Urothelium cell line (cell line): ENCODE measurements at places on chromosomes 13 and 19.

- no peak for DNase-seq
Observed at GRCh38 chr13:22647156-22647850, 533.5 kb upstream of the SGCG start.

GRCh38 chr19:51387924-51388389 lies at the start of gene LIM2:
TSS of gene LIM2 (minus strand) at chr19:51387974. CDS start at chr19:51387443, 531 bp downstream.
- no peak for DNase-seq

DNA sequence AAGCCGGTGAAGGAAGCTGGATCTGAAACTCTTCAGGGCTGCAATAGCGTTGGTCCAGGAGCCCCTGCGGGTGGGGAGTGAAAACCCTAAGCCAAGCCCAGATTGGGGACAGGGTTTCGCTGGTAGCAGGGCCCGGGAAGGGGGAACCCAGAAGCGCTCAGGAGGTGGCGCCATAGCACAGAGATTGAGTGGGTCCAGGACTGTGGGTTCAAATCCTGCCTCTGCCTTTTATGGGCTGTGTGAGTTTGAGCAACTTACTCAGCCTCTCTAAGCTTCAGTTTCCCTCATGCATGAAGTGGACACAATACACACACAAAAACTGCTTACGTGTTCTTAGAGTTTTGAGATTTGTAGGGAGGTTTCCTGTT lies 8.3 kb upstream of the SYCN start:
- no peak for DNase-seq

GRCh38 chr13:49410477-49410876 lies 33.4 kb downstream of the CAB39L start:
- no peak for DNase-seq

DNA sequence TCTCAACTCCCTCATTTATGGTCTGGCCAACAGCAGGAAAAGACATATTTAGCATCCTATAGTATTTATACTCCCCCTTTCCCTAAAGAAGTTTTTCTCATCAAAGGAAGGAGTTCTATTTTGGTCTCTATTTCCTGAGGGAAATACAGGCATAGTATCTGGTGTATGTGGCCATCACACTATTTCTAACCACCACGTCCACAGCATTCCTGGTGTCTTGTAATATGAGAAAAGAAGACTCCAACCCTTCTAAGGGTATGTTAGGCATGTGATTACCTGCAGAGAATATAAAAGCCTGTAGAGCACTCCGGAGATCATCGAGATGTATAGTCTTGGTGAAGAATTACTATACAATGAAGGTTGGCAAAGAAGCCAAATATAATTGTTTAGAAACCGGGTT lies 137.4 kb downstream of the VWA8 start:
- no peak for DNase-seq

GRCh38 chr19:7965921-7966665 lies 22.6 kb upstream of the TIMM44 start:
- no peak for DNase-seq

GRCh38 chr19:4498694-4499093 lies 19.6 kb downstream of the PLIN4 start:
- DNase-seq = no peak

DNA sequence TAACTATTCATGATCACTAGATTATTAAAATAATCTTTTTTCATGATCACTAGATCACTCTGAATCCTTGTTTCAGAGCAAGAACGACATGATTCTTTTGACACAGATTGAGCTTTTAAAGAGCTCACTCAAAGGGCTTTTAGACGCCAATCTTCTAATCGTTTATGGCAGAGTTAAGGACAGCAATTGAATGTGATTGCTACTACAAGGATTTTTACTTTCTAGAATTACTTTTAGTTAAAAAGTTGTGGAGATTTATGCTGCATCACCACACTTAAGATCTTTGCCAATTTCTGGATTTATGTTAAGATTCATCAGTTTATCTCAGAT lies 1.3 kb downstream of the EXOSC8 start:
- no peak for DNase-seq

- no peak for DNase-seq
Observed at GRCh38 chr19:55156202-55157063, 1.1 kb downstream of the TNNI3 start.

GRCh38 chr13:47027780-47028437 lies 131.1 kb upstream of the HTR2A start:
- no peak for DNase-seq

DNA sequence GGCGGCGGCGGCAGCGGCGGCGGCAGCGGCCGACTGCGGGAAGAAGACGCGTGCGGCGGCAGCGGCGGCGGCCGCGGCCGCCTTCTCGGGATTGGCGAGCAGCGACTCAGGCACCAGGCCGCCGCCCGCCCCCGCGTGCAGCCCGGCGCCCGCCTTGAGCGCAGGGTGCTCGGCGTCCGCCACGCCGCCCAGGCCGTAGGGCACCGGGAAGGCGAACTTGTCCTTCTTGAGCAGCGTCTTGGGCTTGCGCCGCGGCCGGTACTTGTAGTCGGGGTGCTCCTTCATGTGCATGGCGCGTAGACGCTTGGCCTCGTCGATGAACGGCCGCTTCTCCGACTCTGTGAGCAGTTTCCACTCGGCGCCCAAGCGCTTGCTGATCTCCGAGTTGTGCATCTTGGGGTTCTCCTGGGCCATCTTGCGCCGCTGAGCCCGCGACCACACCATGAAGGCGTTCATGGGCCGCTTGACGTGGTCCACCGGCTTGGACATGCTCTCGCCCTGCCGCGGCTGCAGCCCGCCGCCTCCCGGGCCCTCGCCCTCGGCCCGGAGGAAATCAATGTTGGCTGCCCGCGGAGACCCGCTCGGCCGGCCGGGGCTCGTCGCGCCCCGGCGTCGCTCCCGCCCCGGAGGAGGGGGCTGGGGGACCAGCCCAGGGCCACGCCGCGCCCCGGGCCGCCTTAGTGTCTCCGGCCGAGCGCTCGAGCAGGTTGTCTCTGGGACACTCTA lies 621 bp downstream of the SOX21 start:
- DNase-seq = no peak

GRCh38 chr19:44573627-44574026 lies 39.7 kb upstream of the IGSF23 start:
- DNase-seq = no peak

DNA sequence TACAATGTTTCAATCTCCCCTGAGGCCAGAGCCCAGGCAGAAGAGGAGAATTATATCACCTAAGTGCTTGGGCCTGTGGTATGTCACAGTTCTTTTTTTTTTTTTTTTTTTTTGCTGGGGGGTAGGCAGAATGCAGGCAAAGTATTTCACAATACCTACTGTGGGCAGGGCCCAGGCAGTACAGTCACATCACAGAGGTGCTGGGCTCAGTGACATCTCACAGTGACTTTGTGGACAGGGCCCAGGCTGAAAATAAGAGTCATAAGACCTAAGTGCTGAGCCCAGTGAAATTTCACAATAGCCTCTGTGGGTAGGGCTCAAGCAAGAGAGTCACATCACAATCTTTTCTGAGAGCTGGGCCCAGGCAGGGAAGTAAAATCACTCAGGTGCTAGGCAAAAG lies 15.9 kb upstream of the ZNF208 start:
- no peak for DNase-seq

- no peak for DNase-seq
Observed at GRCh38 chr19:11504502-11505031, 1.1 kb downstream of the ZNF653 start.

- no peak for DNase-seq
Observed at GRCh38 chr19:21322528-21322927, 6.7 kb downstream of the ZNF708 start.

DNA sequence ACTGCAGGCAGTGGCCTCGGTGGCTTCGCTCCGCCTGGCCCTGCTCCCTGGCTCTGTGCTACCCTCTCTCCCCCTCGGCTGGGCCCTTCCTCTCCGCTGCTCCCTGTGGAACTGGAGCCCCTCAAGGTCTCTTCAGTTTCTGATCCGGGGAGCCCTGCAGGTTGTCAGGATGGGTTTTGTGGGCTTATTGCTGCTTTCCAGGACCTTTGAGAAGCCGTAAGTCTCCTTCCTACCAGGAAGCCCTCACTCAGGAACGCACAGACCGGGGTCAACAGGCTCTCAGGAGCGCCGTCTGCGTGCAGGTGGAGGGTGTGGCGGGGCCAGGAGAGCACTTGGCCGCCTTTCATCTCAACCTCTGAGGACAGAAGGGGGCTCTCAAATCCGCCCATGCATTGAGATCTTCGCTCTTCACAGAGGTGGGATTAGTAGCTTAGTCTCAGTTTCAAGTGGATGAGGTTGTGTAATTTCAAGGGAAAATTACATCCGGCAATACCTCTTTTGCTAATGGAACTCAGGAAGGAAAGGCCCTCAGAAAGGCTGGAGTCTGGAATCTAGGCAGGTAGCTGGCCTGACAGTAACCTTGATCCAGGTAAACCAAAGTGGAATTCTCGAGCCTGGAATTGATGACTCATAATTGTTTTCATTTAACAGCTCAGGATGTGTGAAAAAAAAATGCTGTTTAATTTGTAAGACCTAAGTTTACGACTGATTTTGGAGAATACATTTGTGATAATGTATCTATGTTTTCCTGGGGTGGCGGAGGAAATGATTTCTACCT lies 102.0 kb downstream of the ATP11A start:
- no peak for DNase-seq

DNA sequence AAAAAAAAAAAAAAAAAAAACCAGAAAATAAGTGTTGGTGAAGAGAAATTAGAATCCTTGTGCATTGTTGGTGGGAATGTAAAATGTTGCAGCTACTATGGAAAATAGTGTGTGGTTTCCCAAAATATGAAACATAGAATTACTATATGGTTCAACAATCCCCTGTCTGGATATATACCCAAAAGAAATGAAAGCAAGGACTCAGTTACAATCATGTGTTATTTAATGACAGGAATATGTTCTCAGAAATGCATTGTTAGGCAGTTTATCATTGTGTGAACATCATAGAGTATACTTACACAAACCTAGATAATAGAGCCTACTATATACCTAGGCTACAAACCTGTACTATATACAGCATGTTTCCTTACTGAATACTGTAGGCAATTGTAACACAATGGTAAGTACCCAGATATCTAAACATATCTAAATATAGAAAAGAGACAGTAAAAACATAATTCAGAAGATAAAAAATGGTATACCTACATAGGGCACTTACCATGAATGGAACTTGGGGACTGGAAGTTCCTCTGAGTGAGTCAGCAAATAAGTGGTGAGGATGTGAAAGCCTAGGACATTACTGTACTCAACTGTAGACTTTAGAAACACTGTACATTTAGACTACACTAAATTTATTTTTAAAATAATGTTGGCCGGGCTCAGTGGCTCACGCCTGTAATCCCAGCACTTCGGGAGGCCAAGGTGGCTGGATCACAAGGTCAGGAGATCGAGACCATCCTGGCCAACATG lies 25.7 kb upstream of the SLC7A1 start:
- no peak for DNase-seq

DNA sequence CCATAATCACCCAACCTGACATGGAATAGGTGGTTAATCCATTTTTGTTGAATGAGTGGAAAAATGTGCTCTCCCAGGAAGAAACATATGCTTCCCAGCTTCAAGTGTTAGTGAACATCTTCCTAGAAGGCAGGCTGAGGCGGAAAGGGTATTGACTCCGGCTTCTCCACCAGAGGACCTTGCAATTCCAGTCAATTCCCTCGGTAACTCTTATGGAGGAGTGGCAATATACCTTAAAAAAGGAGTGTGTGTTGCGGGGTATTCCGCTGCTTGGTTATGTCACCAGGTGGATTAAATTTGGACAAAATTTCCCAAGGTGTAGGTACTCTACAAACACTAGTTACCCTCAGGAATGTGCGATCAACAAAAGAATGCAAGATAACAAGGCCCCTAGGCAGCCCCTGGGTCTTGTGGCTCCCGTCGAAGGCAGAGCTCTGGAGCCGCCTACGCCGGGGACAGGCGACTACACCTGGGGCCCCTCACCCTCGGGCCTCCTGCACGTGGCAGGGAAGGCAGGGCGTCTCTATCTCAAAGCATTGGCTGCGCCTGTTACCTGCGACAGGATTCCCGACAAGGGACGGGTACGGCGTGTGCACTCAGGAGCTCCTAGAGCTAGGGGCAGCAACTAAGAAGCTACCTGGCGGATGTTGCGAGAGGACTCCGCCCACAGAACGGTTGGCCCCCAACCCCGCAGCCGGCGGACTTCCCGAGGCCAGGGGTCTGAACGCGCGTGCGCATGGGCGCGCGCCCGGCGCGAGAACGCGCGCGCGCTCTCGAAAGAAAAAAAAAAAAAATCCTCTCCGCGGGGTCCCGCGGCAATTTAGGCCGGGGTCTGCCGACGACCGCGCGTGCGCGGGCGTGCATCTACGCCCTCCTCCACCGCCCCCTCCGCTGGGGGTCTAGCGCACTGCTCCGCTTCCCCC lies at the start of gene WDR87:
WDR87 (minus strand) TSS at position 649 of the 923 bp plus-strand sequence. CDS start 8,355 bp downstream, outside the sequence.
- peak; percentile 48 for DNase-seq

- no peak for DNase-seq
Observed at GRCh38 chr13:41552031-41552430, 94.7 kb downstream of the RGCC start.

- DNase-seq = no peak
Observed at GRCh38 chr19:16075430-16076153, 703 bp upstream of the TPM4 start.

- DNase-seq = no peak
Observed at GRCh38 chr13:70923863-70924752, 815.9 kb upstream of the KLHL1 start.
